GM23248 (cell line): ENCODE measurements at places on chromosomes 13 and 19. TPM values are rescaled to one million over a fixed set of nuclear protein-coding genes. Genes with fewer than 3 reads are reported as not detected.

The GTF3A gene
- 59.9 and 86.2 TPM in 2 replicates for total RNA-seq

GRCh38 chr13:35530581-35530980, 54.1 kb upstream of the MAB21L1 start:
- no peaks in the 10 kb centered on the region for H3K4me1 ChIP-seq
- H3K27ac ChIP-seq = no peak overlapping the region
- DNase-seq = no peak
- no peak overlapping the region for H3K4me3 ChIP-seq

DNA sequence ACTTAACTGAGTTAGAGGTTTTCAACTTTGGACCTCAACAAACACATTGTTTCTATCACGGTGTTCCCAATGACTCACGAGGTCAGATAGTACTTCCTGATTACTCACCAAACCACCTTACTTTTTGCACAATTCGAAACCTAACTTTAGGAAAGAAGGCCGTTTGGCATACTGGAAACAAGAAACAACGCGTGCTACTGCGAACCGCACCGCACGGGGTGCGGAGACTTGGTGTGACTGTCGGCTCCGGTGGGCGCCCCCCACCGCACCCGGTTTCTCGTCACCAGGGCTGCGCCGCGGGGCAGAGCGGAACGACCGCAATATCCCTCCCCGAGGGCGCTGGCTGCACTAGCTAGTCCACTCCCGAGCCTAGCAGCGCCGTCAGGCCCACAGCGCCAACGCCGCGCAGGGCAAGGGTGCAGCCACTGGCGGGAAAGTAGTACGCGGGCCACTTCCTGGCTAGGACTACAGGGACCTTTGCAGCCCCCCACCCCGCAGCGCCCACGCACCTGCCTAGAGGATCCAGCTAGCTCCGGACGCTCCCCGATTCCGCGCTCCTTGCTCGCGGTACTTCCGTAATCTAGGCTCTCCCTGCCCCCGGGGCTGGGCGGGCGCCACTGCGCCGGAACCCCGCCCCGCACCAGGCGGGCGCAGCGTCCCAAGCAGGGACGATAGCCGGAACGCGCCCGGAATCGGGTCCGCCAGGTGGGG, at the start of gene PARP4:
Gene PARP4, minus strand, starts transcription at position 582 of the 711 bp plus-strand sequence. CDS start 9,002 bp downstream, outside the sequence.
- H3K4me1 ChIP-seq = peaks cover 16% of the 10 kb centered on the region
- peak within 1 kb of the TSS; percentile 96 for H3K27ac ChIP-seq
- no peaks in the 10 kb centered on the region for H3K36me3 ChIP-seq
- H3K27me3 ChIP-seq = no peaks in the 10 kb centered on the region

DNA sequence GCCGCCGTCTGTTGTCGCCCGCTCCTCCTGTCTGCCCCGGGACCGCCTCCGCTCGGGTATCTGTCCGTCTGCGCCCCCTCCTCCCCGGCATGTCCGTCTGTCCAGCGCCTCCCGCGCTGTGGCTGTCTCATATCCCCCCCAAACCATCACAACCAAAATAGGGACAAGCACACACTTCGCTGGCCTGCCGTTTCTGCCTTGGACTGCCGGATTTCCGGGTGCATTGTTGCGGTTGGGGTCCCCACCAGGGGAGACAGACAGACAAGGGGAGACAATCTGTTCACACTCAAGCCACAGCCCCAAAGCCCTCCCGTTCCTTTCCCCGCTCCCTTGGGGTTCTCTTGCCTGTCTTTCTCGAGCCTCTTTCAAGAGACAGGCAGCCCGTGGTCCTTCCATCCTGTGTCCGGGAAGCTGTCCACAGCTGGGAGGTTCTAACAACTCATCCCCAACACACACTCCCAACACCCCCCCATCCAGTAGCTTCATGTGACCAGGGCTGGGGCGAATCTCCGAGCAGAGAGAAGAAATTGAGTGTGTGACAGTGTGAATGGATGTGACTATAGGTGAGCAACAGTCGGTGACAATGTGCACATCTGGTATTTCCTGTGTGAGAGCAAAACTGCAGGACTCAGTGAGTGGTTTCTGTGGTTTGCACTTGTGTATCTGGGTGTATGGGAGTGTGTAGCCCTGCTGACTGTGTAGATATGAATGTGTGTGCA, 16.5 kb upstream of the FOSB start:
- H3K27ac ChIP-seq = peak overlapping the region; percentile 94
- H3K36me3 ChIP-seq = no peaks in the 10 kb centered on the region
- H3K4me1 ChIP-seq = peaks cover 13% of the 10 kb centered on the region
